Upper lobe of left lung (tissue), 6 donors: ENCODE measurements at places on chromosomes 12 and 14. TPM values are rescaled to one million over a fixed set of nuclear protein-coding genes. Genes with fewer than 3 reads are reported as not detected.

GRCh38 chr14:20846560-20846959, 43.9 kb upstream of the RNASE1 start:
- no peak overlapping the region for H3K27ac ChIP-seq
- H3K36me3 ChIP-seq, result no peaks in the 10 kb centered on the region
- H3K4me1 ChIP-seq, result no peaks in the 10 kb centered on the region
- DNase-seq, result no peak
- H3K4me3 ChIP-seq, result no peak overlapping the region

CACNA1C gene
- 5.2 TPM for total RNA-seq

SPIC gene
- not detected for total RNA-seq

DNA sequence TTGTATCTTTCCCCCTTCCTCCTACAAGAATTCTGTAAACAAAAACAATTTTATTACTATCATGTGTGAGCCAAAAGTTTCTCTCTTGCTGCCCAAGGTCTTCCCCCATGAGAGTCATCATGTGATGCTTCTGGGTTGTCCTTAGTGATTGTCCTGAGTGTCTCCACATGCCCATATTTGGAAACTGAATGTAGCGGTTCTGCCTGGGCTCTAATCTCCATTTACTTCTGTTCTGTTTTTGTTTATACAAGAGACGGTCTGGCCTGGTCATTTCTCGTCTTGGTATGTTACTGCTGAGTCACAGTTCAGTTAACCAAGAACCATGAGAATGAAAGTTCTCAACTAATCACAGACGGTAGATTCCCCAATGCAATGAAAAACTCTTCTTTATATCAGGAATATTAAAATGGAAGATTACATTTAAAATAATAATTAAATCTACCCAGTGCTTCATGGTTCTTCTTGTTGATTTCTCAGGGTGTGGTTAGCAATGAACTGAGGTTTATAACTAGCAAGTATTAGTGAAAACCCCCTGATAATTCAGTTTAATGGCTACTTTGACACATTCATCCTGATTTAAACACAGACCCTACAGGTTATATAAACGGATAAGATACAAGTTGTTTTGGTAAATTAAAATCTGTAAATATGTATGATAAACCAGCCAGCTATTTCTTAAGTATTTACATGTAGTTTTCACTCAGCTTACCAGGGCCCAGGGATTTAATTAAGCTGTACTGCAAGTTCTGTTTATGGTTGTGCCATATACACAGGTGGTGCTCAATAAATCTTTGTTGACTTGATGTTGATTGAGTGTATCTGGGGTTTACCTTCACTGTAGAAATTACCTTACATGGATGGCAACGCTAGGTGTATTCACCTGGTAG, 81.1 kb downstream of the PELI2 start:
- peaks cover 21% of the 10 kb centered on the region for H3K4me1 ChIP-seq
- no peak overlapping the region for H3K4me3 ChIP-seq
- H3K27ac ChIP-seq, result peak overlapping the region; percentile 53

NTN4 gene
- 74.1 TPM for total RNA-seq

- no peak for DNase-seq
- H3K36me3 ChIP-seq, result no peaks in the 10 kb centered on the region
- H3K27ac ChIP-seq, result no peak overlapping the region
Measured at GRCh38 chr12:18207266-18207665, 54.1 kb upstream of the PIK3C2G start.

GRCh38 chr12:68210875-68211274, 14.7 kb downstream of the IL26 start:
- no peaks in the 10 kb centered on the region for H3K27me3 ChIP-seq
- H3K36me3 ChIP-seq, result no peaks in the 10 kb centered on the region
- no peak overlapping the region for H3K4me3 ChIP-seq
- no peaks in the 10 kb centered on the region for H3K4me1 ChIP-seq

GRCh38 chr12:52874573-52875435, 26.0 kb upstream of the KRT78 start:
- H3K4me3 ChIP-seq, result peak overlapping the region; percentile 48
- no peaks in the 10 kb centered on the region for H3K36me3 ChIP-seq
- peaks cover 46% of the 10 kb centered on the region for H3K4me1 ChIP-seq
- DNase-seq, result no peak
- H3K27me3 ChIP-seq, result no peaks in the 10 kb centered on the region
- peak overlapping the region; percentile 76 for H3K27ac ChIP-seq

VPS29 gene
- total RNA-seq, result 29.9 TPM

- H3K36me3 ChIP-seq, result no peaks in the 10 kb centered on the region
- H3K27ac ChIP-seq, result no peak overlapping the region
- H3K27me3 ChIP-seq, result no peaks in the 10 kb centered on the region
- no peaks in the 10 kb centered on the region for H3K4me1 ChIP-seq
Measured at GRCh38 chr12:18576104-18576626, 161.6 kb downstream of the PLCZ1 start.

- DNase-seq, result no peak
- no peaks in the 10 kb centered on the region for H3K4me1 ChIP-seq
- H3K36me3 ChIP-seq, result no peaks in the 10 kb centered on the region
- no peak overlapping the region for H3K27ac ChIP-seq
- no peak overlapping the region for H3K4me3 ChIP-seq
Measured at GRCh38 chr12:39331539-39332261, 111.2 kb downstream of the KIF21A start.

- H3K4me1 ChIP-seq, result peaks cover 9% of the 10 kb centered on the region
- H3K27ac ChIP-seq, result no peak overlapping the region
- no peaks in the 10 kb centered on the region for H3K36me3 ChIP-seq
Measured at GRCh38 chr12:107355004-107355565, 261.7 kb upstream of the CRY1 start.

PLCZ1 gene
- not detected for total RNA-seq

DNA sequence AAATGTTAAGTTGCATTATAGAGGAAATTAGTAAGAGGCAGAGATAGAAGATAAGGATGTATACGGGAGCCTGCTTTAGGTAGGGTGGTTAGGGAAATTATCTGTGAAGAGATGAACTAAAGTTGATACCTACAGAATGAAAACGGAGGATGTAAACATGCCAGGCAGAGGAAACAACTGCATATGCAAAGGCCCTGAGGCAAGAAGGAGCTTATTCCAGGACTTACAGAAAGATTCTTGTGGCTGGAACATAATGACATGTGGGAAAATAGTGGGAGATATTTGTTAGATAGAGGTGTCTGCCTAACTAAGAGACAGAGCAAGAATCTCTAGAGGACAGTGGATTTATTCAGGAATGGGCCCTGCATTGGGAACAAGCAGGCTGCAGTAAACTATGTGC, 16.2 kb upstream of the SERPINA1 start:
- H3K36me3 ChIP-seq, result no peaks in the 10 kb centered on the region
- no peaks in the 10 kb centered on the region for H3K4me1 ChIP-seq

GRCh38 chr14:92613008-92613658, 99.6 kb downstream of the RIN3 start:
- no peaks in the 10 kb centered on the region for H3K27me3 ChIP-seq
- DNase-seq, result peak; percentile 67
- H3K36me3 ChIP-seq, result peaks cover 4% of the 10 kb centered on the region
- no peak overlapping the region for H3K4me3 ChIP-seq
- no peak overlapping the region for H3K27ac ChIP-seq
- H3K4me1 ChIP-seq, result peaks cover 18% of the 10 kb centered on the region

- DNase-seq, result no peak
- no peaks in the 10 kb centered on the region for H3K36me3 ChIP-seq
- H3K4me3 ChIP-seq, result no peak overlapping the region
Measured at GRCh38 chr12:25699454-25699853, 146.4 kb upstream of the LMNTD1 start.

DNA sequence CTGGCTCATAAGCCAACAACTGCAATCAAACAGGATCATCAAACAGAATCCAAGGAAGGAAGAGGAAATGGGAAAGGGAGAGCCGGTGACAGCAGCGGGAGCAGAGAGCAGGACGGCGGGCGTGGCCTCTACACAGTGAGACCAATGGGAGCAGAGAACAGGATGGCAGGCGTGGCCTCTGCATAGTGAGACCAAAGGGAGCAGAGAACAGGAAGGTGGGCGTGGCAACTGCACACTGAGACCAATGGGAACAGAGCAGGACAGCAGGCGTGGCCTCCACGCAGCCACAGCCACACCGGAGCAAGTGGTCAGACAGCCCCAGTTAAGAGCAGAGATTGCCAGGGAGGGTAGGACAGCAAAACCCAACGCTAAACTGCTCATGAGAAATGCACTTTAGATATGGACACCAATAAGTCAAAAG, 16.4 kb downstream of the LRCOL1 start:
- peak; percentile 82 for DNase-seq
- H3K27ac ChIP-seq, result no peak overlapping the region
- H3K27me3 ChIP-seq, result no peaks in the 10 kb centered on the region
- peaks cover 12% of the 10 kb centered on the region for H3K4me1 ChIP-seq

DNA sequence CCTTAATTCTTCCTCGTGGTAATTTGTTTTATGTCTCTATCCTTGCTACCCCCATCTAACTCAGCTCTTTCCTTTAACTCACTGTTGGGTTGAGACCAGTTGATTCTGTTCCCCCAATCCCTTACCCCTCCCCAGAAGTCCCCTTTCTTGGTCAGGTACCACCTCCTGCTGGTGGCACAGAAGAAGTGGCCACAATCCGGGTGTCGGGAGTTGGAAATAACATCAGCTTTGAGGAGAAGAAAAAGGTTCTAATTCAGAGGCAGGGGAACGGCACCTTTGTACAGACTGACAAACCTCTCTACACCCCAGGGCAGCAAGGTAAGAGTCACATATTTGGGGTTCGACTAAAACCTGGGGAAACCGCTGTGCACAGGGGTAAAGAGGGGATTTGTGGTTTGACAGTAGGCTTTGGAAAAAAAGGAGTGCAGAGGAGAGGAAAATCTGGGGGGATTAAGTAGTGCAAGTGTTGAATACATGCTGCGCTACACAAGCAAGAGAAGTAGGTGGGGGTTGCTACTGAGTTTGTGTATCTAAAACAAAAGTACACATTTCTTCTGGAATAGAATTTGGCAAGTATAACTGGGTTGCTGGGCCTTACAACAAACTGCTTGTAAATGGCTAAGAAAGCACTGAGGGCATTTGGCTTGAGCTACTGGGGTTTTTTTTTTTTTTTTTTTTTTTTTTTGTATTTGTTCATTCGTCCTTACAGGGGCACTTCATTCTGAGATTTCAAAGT, 1.3 kb downstream of the A2ML1 start:
- no peaks in the 10 kb centered on the region for H3K36me3 ChIP-seq
- peak; percentile 37 for DNase-seq
- no peak overlapping the region for H3K27ac ChIP-seq
- no peaks in the 10 kb centered on the region for H3K4me1 ChIP-seq

GRCh38 chr14:68345738-68346137, 447.1 kb downstream of the ZFP36L1 start:
- H3K27ac ChIP-seq, result no peak overlapping the region
- H3K27me3 ChIP-seq, result no peaks in the 10 kb centered on the region
- no peak for DNase-seq
- H3K4me3 ChIP-seq, result no peak overlapping the region
- peaks cover 7% of the 10 kb centered on the region for H3K4me1 ChIP-seq
- H3K36me3 ChIP-seq, result no peaks in the 10 kb centered on the region

GRCh38 chr12:12272869-12273268, 6.0 kb upstream of the LRP6 start:
- DNase-seq, result no peak
- no peaks in the 10 kb centered on the region for H3K27me3 ChIP-seq
- H3K4me3 ChIP-seq, result no peak overlapping the region
- H3K36me3 ChIP-seq, result no peaks in the 10 kb centered on the region
- peaks cover 3% of the 10 kb centered on the region for H3K4me1 ChIP-seq

TCHP gene
- total RNA-seq, result 40.6 TPM

DNA sequence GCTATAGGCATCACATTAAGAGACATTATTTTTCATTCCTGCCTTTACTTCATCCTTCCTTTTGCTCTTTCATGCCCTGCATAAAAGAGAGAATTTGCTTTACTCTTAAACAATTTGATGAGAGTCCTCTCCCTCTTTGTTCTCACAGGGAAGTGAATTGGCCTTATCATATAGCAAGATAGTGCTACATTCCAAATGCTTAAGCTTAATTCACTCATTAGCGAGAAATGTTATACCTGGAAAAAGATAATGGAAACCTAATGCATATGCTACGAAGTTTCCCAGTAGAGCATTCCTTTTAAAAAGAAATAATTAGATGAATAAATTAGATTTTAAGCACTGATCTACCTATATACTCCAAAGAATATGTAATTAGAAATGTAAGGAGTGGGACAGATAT, 798.8 kb downstream of the C12orf50 start:
- H3K4me1 ChIP-seq, result no peaks in the 10 kb centered on the region
- H3K36me3 ChIP-seq, result no peaks in the 10 kb centered on the region
- no peaks in the 10 kb centered on the region for H3K27me3 ChIP-seq
- no peak for DNase-seq
- H3K4me3 ChIP-seq, result no peak overlapping the region
- H3K27ac ChIP-seq, result no peak overlapping the region

DNA sequence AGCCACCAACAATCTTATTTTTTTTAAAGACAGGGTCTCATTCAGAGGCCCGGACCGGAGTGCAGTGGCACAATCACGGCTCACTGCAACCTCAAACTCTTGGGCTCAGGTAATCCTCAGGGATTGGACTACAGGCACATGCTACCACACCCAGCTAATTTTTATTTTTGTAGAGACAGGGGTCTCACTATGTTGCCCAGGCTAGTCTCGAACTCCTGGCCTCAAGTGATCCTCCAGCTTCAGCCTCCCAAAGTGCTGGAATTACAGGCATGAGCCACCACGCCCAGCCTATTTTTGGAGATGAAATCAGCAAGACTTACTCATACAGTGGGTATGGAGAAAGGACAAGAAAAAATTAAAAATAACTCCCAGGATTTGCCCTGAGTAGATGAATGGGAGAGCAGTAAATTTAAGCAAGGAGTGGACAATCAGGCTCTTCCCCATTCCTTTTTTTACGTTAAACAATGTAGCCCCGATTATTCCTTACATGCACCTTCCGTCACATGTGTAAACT, 13.2 kb downstream of the FMNL3 start:
- H3K27ac ChIP-seq, result no peak overlapping the region
- no peak for DNase-seq
- peaks cover 28% of the 10 kb centered on the region for H3K4me1 ChIP-seq
- no peaks in the 10 kb centered on the region for H3K27me3 ChIP-seq

PITPNM2 gene
- total RNA-seq, result 31.4 TPM

NRDE2 gene
- total RNA-seq, result 21.0 TPM

JPH4 gene
- total RNA-seq, result 3.1 TPM

SERPINA9 gene
- not detected for total RNA-seq

AVPR1A gene
- total RNA-seq, result 1.7 TPM

MYO1H gene
- 0.17 TPM for total RNA-seq

DNA sequence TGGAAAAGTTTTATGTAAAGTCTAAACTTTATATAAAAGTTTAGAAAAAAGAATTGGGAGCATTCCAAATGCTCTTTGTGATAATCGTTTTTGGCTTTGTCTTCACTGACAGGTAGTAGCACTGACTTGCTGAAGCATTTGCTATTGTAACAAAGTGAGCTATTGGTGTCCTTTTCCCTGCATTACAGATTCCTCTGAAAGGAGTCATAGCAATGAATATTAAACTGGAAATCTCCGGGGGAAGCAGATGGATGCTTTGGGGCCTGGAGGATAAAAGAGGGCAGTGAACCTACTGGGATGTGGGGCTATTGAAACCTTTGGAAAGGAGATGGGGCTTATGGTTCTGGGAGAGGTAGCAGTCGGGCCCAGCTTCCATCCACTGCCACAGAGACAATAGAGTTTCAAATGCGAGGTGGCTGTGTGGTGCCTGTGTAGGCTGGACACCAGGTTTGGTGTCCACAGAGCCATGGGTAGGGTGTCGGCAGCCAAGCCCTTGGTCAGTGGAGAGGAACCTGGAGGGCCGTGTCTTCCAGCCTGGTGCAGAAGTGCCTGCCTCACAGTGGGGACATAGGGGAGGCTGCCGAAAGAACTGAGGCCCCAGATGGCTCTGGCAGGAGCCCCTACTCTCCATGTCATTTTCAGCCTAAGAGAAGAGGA, 10.1 kb downstream of the GSG1 start:
- no peak overlapping the region for H3K4me3 ChIP-seq
- H3K4me1 ChIP-seq, result peaks cover 9% of the 10 kb centered on the region
- no peaks in the 10 kb centered on the region for H3K36me3 ChIP-seq
- no peak for DNase-seq
